Aorta (tissue), 5 donors: ENCODE measurements at places on chromosomes 2 and 18. TPM values are rescaled to one million over a fixed set of nuclear protein-coding genes. Genes with fewer than 3 reads are reported as not detected.

DNA sequence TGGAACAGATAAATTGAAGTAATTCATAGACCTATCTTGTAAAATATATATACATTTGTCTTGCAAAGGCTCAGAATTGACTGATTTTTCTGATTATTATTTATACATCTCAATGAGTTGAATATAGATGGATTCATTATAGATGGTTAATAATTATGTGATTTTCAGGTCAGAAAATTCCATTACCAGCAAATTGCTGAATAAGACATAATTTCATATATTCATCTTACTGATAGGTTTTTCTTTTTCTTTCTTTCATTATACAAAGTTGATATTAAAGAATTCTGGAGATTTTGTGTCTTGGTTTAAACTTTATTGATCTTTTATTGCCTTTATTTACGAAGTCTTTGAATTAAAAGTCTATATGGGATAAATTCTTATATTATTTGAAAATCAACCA is 41.6 kb upstream of the SPAG16 start:
- DNase-seq, result no peak

Gene CYB5A
- 33.2 TPM for total RNA-seq

- no peak for DNase-seq
These were observed 22.0 kb downstream of the AP1S3 start for GRCh38 chr2:223815186-223815883.

GRCh38 chr18:44733069-44733753 is 52.5 kb downstream of the SETBP1 start:
- DNase-seq, result peak; percentile 73

GRCh38 chr18:51559198-51559901 is 361.9 kb upstream of the MEX3C start:
- DNase-seq, result no peak

Gene TMEFF2
- not detected for total RNA-seq

Gene HOXD1
- total RNA-seq, result 1.1 TPM

GRCh38 chr2:240468303-240469238 is 33.1 kb downstream of the GPC1 start:
- peak; percentile 27 for DNase-seq

DNA sequence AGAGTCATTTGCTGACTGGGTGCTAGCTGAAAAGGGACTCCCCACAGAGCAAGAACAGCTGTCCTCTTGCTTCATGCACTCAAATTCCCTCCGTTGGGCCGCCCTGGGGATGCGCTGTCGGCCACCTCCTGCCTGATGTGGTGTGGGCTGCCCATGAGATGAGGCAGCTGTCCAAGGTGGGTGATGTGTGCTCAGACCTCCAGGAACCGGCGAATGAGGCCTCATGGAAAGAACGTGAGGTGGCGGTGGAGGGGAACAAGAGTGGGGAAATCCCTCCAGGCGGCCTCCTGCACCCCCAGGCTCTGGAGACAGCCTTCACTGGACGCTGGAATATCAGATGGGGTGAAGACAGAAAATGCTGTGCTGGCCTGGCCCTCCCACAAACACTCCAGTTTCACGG is 79.8 kb downstream of the LONRF2 start:
- DNase-seq, result no peak

DNA sequence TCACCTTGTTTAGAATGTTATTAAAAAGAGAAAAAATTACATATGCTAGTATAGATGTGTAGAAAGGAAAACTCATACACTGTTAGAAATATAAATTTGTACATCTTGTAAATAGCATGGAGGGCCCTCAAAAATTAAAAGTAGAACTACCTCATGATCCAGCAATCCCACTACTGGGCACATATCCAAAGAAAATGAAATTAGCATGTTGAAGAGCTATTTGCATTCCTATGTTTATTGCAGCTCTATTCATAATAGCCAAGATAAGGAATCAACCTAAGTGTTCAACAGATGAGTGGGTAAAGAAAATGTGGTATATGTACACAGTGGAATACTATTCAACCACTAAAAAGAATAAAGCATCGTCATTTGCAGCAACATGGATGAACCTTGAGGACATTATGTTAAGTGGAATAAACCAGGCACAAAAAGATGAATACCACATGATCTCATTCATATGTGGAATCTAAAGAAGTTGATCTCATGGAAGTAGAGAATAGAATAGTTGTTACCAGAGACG is 251.5 kb upstream of the THUMPD2 start:
- no peak for DNase-seq

Gene SGPP2
- 0.54 TPM for total RNA-seq

DNA sequence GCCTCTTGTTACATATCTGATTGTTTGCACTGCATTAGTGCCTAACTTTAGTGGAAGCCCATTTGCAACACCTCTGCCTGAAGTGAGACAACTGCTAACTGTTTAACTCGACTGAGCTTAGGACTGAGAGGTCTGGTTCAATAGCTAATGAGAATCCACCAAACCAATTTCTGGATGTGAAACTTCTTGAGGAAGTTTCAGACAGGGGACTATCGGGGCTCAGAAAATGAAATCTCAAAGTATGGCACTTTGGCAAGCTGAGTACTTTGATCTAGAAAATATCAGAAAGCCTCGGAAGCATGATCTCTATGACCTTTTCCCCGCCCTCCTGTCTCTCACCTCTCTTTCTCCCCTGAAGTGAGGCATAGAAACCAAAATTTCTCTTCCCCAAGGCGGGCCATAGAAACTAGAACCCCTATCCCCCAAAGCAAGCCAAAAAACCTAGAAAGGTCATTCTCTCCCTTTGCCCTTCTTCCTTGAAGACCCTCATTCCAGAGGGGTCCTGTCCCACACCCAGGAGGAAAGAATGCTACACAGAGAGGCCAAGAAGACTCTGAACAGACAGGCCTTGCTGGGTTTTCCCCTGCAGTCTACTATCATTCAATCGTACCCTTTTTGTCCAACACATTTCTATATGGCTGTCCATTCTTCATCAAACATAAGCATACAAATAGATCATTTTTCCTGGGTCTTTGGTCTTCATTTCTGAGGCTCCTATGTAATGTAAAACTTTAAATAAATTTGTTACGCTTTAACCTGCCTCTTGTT is 69.6 kb upstream of the CREB1 start:
- DNase-seq, result no peak
